ENCODE measurements at places on chromosomes 12 and 14.

DNA sequence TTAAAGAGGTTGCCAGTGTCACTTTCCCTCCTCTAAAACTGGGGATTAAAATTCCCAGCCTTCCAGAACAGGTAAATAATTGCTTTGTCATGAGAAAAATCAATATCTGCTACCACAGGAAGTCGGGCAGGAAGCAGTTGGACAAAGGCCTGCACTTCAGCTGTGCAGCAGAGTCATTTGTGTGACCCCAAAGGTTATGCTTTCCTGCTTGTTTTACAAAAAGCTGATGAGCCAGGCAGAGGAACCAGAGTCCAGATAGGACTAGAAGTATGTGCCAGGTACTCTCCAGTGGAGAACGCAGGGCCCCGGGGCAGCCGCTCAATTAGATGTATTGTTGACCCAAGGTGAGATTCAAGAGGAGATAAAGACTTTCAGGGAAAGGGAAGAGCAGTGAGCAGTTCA is 117.1 kb upstream of the FRMD6 start:
- no peak for DNase-seq

- DNase-seq: no peak
Observed at GRCh38 chr14:74265301-74265965, 26.2 kb downstream of the VSX2 start.

DNA sequence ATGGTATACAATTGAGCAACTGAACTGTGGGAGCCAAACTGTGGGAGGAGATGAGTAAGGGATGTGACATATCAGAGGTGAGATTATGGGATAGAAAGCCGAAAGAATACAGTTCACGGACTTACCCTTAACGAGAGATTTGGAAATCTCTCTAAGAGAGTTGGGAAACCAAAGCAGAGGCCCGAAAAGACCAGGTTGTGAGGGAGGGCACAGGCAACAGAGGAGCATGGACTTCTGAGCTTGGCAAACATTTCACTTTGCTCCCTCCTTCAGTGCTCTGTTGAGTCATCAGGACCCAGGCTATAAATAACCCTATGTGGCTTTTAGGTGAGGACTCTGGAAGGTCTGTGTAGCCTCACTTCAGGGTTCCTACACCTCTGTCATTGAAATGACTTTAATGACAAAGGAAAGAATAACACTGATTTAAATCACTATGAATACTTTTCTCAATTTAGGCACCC is 120.6 kb downstream of the TGFB3 start:
- no peak for DNase-seq

- DNase-seq: no peak
Observed at GRCh38 chr14:80211153-80212022, at the start of gene DIO2. TSS of gene DIO2 (minus strand) at chr14:80211504. CDS start at chr14:80211472, 32 bp downstream.

DNA sequence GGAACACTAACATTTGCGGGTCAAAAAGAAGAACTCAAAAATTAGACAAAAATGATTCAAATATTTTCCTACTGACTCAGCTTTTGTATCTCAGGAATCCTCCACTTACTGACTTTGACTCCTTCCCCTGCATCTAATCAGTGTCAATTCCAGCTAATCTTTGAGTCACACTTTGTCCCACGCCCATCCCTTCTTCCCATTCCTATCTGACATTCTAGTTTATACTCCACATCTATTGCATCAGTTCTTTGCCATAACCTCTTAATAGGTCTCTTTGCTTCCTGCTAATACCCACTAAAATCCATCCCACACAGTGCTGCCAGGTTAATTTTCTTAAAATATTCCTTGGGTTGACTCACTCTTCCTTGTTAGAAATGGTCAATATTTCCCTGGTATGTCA is 19.1 kb downstream of the BBS10 start:
- no peak for DNase-seq

- DNase-seq: no peak
Observed at GRCh38 chr12:11703378-11703777, 53.9 kb downstream of the ETV6 start.

DNA sequence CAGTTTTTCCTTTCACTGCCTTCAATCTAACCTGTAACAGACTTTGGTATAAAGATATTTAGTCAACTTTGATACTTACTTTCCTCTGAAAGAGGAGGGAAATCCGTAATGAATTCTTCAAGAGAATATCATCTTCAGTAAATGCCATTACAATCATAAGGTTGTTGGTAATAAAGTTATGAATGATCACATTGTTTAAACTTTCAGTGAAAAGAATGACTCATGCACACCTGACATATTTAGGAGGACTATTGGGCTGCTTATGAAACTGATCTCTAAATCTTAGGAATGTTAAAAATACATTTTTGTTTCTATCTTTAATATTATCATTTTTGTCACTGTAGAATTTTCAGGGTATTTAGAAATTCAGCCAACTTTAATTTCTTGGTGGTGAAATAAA is 474.7 kb downstream of the SLC16A7 start:
- no peak for DNase-seq

DNA sequence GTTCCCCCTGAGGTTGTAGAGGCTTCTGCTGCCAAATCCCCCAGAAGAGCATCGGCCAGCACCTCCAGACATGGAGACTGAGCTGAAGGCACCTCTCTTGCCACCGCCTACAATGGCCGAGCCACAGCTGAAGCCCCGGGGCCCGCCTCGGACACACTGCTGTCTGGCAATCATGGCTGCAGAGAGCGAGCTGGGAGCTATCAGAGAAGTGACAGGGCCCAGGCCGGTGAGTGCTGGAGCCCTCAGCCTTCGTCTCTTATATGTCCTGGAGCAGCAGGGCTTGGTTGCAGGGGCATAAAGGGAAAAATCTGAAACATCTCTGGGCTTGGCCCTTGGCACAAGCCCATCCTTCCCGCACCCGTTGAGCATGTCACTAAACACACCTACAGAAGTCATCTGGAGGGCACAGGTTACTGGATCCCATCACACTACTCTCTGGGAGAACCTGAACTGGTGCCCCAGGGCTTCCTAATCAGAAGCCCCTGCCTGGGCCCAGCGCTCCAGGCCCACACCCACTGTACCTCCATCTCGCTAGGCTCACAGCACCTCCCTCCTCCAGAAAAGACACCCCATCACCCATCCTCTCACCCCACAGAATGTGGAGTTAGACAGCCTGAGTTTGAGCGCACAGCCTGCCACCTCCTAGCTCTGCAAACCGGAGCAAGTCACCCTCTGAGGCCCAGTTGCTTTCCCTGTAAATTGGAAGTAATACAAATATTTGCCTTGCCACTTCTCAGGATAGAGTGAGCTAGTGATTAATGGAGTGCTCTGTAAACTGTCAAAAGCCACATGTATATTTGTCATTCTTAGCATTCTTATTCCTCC is at the start of gene KRT4:
Gene KRT4 (minus strand): TSS at position 232 of the 825 bp plus-strand sequence. CDS start 58 bp downstream, at position 174.
- DNase-seq: no peak

DNA sequence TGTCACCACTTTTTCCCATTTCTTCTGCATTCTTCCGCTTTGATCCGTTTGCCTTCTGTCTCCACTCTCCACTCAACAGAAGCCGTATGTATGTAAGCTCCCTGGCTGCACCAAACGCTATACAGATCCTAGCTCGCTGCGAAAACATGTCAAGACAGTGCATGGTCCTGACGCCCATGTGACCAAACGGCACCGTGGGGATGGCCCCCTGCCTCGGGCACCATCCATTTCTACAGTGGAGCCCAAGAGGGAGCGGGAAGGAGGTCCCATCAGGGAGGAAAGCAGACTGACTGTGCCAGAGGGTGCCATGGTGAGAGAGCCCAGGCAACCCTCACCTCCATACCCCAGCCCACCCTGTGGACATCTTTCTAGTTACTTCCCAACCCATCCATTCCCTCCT is 8.3 kb downstream of the GLI1 start:
- no peak for DNase-seq

DNA sequence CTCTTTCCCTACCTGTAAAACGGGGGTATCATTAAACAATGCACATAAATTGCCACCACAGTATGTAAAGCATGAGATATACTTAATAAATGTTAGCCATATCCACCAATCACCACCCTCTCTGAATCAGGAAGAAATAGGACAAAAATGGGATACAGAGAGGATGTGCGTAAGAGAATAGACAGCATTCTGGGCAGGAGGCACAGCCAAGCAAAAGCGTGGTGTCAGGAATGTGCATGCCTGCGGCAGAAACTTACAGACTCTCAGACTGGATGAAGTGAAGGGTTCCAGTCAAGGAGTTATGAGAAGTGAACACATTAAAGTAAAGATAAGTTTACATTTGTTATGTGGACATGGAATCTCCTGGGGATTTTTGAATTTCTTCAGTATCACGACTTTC is 121.7 kb upstream of the MDM1 start:
- no peak for DNase-seq

GRCh38 chr14:59490756-59491155 is 6.4 kb downstream of the JKAMP start:
- no peak for DNase-seq

GRCh38 chr12:111175396-111176094 is 193.3 kb downstream of the PHETA1 start:
- DNase-seq: no peak

- DNase-seq: no peak
Observed at GRCh38 chr12:120254809-120255208, 10.7 kb downstream of the PXN start.

- DNase-seq: no peak
Observed at GRCh38 chr14:59355091-59355490, 110.1 kb downstream of the GPR135 start.
